ENCODE measurements at places on chromosomes 12 and 14.
A peak's percentile ranks its signal among the peaks of the same experiment; 100 is the strongest.

GRCh38 chr12:30152705-30153104 lies 369.0 kb upstream of the TMTC1 start:
- DNase-seq = no peak

DNA sequence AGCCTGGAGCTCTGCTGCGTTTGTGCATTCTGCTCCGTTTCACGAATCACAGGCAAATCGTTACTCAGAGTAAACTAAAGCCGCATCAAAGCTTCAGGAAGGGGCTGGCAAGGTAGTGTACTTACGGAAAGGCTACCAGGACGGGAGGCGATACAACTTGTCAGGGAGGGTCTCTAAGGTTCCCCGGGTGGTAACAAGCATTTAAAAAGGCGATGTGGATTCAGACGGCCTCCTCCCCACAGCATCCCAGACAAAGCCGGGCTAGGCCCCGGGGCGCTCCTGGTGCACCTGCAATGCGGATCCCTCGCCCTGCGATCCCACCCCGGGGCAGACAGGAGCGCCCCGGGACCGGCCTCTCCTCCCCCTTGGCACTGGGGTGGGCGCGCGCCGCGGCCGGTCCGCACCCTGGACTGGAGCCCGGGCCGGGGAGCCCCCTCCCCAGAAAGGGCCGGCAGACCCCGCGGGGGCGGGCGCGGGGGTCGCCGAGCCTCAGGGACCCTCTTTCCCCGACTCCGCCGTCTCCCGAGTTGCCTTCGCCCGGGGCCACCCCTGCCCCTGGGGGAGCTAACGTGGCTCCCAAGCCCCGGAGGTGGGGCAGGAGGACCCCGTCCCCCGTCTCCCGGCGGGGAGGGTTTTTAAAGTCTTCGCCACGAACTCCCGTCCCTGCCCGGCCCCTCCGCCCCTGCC lies 718 bp downstream of the CCDC92 start:
- DNase-seq = peak; percentile 71

- DNase-seq = no peak
These were observed 225.4 kb downstream of the BTG1 start for GRCh38 chr12:91920276-91920675.

DNA sequence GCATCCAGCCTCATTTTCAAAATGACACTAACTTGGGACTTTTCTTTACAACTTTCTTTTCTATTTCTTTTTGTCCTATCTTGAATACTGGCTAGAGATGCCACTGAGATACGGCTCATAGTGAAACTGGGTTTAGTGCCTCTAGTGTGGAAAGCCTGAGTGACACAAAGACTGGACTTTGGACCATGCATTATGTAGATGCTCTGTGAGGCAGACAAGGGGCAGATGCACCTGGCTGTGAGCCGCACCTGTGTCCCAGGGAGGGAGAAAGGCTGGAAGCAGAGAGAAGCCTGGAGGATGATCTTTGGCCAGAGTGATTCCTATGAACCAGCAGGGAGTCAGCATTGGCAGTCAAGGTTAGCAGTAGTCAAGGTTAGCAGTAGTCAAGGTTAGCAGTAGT lies 852.3 kb upstream of the TMEM132C start:
- DNase-seq = peak; percentile 40

GRCh38 chr12:57554453-57554852 lies 4.6 kb downstream of the KIF5A start:
- no peak for DNase-seq

- no peak for DNase-seq
These were observed 19.8 kb upstream of the DHRS7 start for GRCh38 chr14:60184905-60185555.

DNA sequence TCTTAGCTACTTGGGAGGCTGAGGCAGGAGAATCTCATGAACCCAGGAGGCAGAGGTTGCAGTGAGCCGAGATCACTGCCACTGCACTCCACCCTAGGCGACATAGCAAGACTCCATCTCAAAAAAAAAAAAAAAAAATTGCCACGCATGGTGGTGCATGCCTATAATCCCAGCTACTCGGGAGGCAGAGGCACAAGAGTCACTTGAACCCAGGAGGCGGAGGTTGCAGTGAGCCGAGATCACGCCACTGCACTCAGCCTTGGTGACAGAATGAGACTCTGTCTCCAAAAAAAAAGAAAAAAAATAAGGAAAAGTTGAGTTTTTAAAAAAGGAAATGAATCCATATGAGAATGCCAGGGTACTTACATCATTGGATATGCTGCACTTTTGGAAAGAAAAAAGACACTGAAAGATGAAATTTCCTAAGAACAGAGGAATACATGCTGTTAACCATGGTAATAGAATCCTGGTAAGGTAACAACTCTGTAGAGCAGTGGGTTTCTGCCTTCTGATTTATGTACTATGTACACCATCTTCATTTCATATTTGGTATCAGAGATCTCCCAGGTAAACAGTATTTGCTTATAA lies 222.7 kb downstream of the ERC1 start:
- DNase-seq = no peak

Measured in stomach (tissue), 19 donors.